ENCODE measurements at places on chromosomes 12 and 14. TPM values are rescaled to one million over a fixed set of nuclear protein-coding genes. Genes with fewer than 3 reads are reported as not detected.

DNA sequence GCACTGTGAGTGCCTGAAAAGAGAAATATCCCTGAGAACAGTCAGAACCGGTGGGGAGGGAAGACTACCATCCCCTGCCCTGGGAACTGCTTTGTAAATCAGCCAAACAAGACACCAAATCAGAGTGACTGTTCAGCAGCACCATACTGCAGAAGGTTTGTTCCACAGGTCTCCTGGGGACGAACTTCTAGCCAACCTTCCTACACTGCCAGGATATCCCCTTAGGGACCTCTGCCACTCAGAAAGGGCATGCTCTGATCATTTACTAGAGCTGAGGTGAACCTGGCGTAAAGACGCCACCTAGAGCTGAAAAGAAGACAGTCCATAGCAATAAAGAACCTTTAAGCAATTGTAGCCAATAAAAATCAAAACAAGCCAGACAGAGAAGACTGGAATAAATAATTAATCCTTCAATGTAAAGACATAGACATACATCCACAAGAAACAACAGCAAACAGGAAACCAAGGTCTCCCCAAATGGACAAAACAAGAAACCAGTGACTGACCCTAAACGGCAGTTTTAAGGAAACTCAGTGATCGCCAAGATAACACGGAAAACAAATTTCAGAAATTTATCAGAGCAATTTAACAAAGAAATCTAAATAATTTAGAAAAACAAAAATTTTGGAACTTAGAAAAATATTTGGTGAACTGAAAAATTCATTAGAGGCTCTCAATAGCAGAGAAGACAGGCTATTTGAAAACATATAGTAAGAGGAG, 228.1 kb upstream of the AMIGO2 start:
- peak; percentile 72 for DNase-seq

DNA sequence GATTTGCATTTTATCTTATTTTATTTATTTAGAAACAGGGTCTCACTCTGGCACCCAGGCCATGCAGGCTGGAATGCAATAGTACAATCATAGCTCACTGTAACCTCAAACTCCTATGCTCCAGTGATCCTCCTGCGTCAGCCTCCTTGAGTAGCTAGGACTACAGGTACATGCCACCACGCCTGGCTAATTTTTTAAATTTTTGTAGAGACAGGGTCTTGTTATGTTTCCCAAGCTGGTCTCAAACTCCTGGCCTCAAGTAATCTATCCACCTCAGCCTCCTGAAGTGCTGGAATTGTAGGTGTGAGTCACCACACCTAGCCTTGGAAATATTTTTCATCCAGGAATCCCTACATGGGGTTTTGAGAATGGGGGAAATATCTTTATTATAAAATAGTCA, 84.6 kb downstream of the MAPKAPK5 start:
- no peak for DNase-seq

GRCh38 chr14:78782551-78782950, 612.4 kb downstream of the NRXN3 start:
- DNase-seq, result no peak

The SLC7A7 gene
- total RNA-seq, result 0.25 TPM

DNA sequence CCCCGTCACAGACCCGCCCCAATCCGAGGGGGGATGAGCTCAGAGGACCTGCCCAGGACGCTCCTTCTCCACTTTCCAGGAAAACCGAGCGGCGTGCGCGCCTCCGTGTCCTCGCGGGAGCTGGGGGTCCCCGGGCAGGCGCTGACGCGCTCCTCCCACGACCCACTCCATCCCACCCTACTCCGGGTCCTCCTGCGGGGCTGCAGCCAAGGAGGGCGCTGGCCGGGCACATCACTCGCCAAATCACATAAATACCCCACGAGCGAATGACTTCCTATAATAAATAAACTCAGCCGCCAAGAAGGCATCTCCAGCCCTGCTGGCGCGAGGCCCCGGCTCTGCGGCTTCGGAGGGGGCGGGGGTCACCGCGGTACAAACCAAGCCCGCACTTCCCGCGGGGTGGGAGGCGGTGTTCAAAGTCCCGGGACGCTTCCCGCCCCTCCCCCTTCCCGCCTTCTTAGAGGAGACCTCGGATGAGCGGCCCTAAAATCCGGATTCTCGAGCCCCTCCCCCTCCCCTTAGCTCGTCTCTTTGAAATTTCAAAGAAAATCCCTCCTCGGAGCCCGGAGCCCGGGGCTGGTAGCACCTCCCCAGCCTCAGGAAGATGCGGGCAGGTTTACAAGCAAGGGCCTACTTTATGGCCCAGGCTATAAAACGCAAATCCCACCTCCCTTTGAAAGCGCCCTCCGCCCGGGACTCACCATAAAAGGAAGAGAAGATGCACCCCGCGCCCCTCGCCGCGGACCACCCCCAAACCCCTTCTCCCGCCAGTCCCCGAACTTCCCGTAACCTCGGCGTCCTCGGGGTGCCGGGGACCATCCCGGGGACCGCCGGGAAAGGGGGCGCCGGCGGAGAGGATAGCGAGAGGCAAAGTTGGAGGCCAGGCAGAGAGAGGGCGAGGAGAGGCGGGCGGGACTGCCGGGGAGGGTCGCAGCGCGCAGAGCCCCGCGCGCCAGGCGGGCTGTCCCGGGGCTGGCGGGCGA, 712 bp upstream of the FZD10 start:
- no peak for DNase-seq

DNA sequence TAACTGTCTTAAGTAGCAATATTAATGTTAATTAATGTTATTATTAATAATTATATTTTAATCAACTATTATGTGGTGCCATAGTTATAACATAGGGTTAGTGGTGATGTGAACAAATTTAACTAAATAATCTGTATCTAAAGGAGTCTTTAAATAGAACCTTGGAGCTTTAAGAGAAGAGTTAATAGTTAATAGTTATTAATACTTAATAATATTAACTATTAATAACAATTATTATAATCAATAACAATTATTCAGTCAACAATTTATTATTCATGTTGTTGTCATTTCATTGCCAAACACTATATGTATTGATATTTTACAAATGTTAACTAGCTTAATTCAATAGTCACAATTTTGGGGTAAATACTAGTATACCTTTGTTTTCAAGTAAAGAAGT, 58.2 kb downstream of the SLC16A7 start:
- no peak for DNase-seq

GRCh38 chr14:63956326-63956725, 103.5 kb downstream of the SYNE2 start:
- DNase-seq, result no peak

The PLCZ1 gene
- not detected for total RNA-seq

DNA sequence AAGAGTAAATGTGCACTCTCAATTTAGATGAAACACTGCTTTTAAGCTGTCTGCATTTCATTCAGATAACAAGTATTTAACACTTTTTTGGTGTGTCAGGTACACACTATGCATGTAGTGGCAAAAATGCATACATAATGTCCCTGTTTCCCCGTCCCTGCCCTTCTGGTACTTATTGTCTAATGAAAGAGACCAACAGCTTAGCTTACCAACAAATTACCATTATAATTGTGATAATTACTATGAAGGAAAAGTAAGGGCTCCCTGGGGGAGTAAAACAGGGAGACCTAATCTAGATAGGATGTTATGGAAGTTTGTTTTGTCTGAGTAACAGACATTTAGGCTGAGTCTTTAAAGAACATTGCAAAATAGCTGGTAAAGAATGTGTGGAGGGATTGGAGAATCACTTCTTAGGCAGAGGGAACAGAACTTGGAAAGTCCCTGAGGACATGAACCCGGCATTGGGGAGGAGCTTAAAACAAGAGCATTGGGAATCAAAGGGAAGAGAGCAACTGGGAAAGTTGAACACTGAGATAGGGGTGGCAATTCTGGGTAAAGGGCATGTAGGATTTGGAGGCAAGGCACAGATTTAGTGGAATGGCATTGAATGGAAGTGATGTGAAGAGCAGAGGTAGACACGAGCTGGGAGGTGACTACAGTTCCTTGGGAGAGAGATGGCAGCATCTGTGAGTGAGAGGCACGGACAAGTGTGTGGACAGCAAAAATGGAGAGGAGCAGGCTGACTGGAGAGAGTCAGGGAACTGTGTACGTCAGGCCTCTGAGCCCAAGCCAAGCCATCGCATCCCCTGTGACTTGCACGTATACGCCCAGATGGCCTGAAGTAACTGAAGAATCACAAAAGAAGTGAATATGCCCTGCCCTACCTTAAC, 181.6 kb downstream of the GRIP1 start:
- DNase-seq, result no peak

DNA sequence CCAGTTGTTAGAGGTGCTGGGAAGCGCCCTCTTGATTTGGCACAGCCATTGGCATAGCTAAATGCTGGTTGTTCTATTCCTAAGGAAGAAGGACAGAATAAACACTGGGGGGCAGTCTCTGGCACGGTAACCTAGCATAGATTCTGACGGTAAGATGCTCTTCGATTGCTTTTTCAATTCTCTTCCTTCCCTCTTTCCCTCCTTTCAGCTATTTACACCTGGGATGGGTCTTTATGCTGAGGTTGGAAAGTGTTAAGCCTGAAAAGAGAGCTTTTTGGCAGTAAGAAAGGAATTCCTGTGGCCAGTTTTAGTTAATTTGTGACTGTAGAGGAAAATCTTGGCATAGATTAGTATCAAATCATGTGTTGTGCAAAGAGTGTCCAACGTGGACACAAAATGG, 162.8 kb downstream of the SNAPC1 start:
- DNase-seq, result peak; percentile 8

GRCh38 chr12:79566452-79567174, 124.2 kb downstream of the PAWR start:
- no peak for DNase-seq

GRCh38 chr12:2615665-2616402, 178.9 kb upstream of the FKBP4 start:
- no peak for DNase-seq

DNA sequence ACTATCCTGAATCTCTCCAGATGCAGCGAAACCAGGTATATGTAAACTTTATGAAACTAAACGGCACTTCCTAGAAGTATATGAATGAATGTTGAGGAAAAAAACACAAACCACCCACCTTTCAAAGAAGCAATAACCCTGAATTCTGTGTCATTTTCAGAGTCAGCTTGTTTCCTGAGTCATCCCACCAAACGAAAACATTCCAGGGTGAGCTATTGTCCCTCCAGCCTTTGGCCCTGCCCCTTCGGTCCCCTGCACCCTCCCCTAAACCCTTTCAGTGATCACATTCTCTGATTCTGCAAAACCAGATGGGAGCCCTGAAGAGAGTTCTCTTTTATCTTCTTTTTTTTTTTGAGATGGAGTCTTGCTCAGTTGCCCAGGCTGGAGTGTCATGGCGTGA, 202.6 kb upstream of the ALG10B start:
- no peak for DNase-seq

DNA sequence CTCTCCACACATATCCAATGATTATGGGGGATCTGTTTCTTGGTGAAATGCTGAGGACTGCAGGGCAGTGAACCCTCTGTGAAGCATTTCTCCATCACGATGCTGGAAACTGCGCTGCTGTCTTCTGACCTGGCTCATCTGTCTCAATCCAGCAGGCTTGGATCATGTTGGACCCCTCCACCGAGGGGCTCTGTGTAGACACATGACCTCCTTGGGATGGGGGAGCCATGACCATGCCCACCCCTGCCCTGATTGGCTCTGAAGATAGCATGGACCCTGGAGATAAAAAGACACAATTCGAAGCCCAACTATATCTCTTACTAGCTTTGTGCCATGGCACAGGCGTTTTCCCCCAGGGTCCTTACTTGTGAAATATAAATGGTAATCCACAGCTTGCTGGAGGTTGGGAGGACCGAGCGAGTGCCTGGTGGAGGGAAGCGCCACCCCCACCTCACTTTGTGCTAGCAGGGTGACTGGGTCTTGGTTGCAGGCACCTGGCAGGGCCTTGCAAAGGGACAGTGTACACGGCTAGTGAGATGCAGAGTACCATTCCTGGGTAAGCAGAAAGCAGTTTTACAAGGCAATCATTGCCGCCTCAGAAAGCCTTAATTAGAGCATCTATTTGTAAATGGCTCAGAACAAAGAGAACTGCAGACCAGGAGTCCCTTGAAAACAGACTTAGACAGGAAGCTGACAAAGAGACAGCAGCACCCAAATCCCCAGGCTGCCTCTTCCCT, 2.4 kb upstream of the KRT83 start:
- DNase-seq, result no peak

- no peak for DNase-seq
Measured at GRCh38 chr12:48002414-48002730, 1.9 kb downstream of the COL2A1 start.

The PLEKHG7 gene
- not detected for total RNA-seq

- no peak for DNase-seq
Measured at GRCh38 chr14:68518761-68519670, 273.9 kb downstream of the ZFP36L1 start.

GRCh38 chr12:26124446-26125399, at the start of gene BHLHE41:
TSS of gene BHLHE41 (minus strand) at chr12:26125037. CDS start at chr12:26124779, 258 bp downstream.
- DNase-seq, result no peak

- DNase-seq, result no peak
Measured at GRCh38 chr14:46250113-46250703, 401.4 kb downstream of the RPL10L start.

- DNase-seq, result no peak
Measured at GRCh38 chr14:77219591-77219990, 38.0 kb downstream of the TMEM63C start.

The VSX2 gene
- total RNA-seq, result not detected

DNA sequence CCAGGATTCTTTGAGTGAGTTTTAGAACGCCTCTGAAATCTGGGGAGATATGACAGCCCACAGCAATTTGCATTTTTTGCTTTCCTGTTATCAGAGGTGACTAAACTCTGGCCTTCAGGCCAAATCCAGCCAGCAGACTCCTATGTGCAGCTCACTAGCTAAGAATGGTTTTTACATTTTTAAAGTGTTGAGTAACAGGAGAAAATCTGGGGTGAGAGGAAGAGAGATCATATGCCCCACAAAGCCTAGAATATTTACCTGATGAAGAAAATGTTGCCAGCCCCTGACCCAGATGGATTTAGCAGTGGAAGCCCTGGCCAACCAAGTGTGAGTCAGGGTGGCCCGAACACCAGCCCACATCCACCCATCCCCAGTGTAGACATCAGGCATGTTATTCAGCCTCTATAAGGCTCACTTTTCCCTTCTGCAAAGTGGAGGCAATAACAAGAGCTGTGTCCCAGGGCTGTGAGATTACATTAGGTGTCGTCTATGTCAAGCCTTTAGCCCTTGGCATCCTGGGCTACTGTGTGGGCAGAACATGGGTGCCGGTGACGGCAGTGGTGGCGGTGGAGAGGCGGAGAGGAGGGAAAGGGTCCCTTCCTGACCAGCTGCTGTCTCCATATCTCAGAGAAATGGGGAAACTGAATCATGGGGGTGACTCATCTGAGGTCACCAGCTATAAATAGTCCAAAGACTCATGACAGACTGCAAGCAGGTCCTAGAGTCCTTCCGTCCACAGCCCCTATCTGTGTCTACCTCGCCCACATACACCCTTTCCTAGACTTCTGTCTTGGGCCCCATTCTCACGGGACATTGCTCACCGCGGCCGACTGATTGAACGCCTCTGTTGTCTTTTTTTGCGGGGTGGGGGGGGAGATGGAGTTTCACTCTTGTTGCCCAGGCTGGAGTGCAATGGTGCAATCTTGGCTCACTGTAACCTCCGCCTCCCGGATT, 32.6 kb upstream of the CD9 start:
- DNase-seq, result peak; percentile 34

The IRF9 gene
- total RNA-seq, result 285 TPM

GRCh38 chr14:53048631-53049030, 97.8 kb upstream of the FERMT2 start:
- no peak for DNase-seq
